Renal cortical epithelial cell (primary cell): ENCODE measurements at places on chromosomes 1 and 21. TPM values are rescaled to one million over a fixed set of nuclear protein-coding genes. Genes with fewer than 3 reads are reported as not detected.

ZNF697 gene
- 6.4 and 15.0 TPM in 2 replicates for total RNA-seq

VCAM1 gene
- total RNA-seq: 57.8 and 242 TPM in 2 replicates

TXNIP gene
- 294 and 1,145 TPM in 2 replicates for total RNA-seq

PPIAL4G gene
- not detected in 2 replicates for total RNA-seq

MFSD2A gene
- 6.7 and 9.7 TPM in 2 replicates for total RNA-seq

KRTAP22-1 gene
- total RNA-seq: not detected in 2 replicates

CLCNKB gene
- 0.35 and 0.60 TPM in 2 replicates for total RNA-seq

LPAR3 gene
- total RNA-seq: 0.05 and 0.69 TPM in 2 replicates

SV2A gene
- total RNA-seq: 1.6 and 1.7 TPM in 2 replicates

KCNQ4 gene
- 0.20 and 0.87 TPM in 2 replicates for total RNA-seq

RGS16 gene
- under 0.01 TPM in 1 of 2 replicates, not detected in the other for total RNA-seq

CAMTA1 gene
- total RNA-seq: 56.4 and 79.3 TPM in 2 replicates

DRAXIN gene
- total RNA-seq: under 0.01 and 0.05 TPM in 2 replicates

ARMH1 gene
- total RNA-seq: 6.7 TPM in 1 of 2 replicates, not detected in the other

DDOST gene
- total RNA-seq: 182 and 297 TPM in 2 replicates

PADI1 gene
- total RNA-seq: 1.5 and 26.0 TPM in 2 replicates

A3GALT2 gene
- not detected in 2 replicates for total RNA-seq

PDE4B gene
- 0.70 and 1.0 TPM in 2 replicates for total RNA-seq

PRXL2B gene
- total RNA-seq: 21.0 and 27.1 TPM in 2 replicates
